D721Med (cell line): ENCODE measurements at places on chromosomes 5 and 9.

GRCh38 chr5:146005264-146005663 is 68.9 kb downstream of the SH3RF2 start:
- DNase-seq, result no peak

DNA sequence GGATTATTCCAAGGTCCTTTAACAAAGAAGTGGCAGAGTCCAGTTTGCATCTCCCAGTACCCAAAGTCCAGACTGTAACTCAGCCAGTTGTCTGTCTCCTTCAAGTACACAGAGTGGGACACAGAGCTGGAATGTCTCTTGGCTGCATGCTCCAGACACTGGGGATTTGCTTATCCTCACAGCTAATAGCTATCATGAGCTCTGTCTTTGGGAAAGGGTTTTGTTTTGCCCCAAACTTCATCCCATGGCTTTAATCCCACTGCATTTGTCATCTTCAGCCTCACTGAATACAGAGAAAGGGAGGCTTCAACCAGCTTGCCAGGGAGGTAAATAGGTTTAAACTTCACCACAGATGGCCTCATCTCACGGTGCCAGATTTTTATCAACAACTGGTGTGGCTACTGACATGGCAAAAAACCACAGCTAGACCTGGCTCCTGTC is 412.2 kb upstream of the SLC24A2 start:
- DNase-seq, result no peak

- DNase-seq, result no peak
Measured at GRCh38 chr5:108345541-108346171, 36.2 kb downstream of the FBXL17 start.

DNA sequence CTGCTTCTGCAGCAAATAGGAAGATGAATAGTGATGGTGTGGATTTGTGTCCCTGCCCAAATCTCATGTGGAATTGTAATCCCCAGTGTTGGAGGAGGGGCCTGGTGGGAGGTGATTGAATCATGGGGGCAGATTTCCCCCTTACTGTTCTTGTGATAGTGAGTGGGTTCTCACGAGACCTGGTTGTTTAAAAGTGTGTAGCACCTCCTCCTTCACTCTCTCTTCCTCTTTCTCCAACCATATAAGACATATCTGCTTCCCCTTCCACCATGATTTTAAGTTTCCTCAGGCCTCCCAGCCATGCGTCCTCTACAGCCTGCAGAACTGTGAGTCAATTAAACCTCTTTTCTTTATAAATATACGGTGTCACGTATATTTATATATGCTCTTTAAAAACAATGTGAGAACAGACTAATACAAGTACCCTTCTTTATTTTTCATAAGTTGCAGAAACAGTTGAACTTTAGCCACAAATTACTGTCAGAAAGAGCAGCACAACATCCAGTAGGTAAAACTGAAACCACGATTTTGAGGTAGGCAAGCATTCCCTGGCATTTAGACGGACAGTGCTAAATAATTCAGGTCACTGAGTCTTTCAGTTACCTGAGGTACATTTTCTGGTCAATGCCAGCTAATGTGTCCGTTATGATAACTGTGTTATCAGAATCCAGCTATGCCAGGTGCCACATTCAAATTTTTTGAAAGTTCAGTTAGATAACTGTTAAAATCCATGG is 79.3 kb upstream of the SPEF2 start:
- no peak for DNase-seq

- no peak for DNase-seq
Measured at GRCh38 chr5:33316773-33317172, 124.0 kb upstream of the TARS1 start.

GRCh38 chr9:130444565-130445221 is at the start of gene ASS1:
ASS1 (plus strand) TSS chr9:130444961; CDS start chr9:130452229, 7,268 bp downstream.
- DNase-seq, result peak; percentile 91

- no peak for DNase-seq
Measured at GRCh38 chr9:114558027-114558675, 29.4 kb upstream of the ATP6V1G1 start.

DNA sequence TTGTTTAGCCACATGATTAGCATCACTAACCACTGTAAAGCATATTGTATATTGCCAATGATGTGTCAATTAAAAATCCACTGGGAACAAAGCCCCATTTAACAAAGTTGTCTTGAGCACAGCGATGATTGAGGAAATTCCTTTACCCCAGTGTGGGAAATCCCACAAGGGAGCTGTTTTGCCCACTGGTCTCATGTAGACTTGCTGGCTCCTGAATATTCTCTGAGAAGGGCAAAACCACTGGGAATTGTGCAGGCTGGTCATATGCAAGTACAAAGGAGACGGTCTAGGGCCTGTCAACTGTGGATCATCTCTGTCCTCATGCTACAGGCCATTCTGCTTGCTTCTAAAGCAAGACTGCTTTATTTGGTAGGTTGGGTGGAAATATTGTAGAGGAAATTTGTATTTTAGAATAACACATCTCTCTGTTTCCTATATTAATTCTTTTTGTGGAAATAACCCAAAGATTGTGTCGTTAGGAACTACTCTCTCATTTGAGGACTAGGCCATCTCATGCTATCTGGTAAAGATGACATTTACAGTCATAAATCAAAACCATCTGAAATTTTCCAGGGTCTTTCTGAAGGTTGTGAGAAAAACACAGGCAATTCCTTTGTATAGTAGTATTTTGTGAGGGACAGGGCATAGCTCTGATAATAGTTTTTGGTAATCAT is 60.2 kb downstream of the PARP8 start:
- DNase-seq, result no peak

DNA sequence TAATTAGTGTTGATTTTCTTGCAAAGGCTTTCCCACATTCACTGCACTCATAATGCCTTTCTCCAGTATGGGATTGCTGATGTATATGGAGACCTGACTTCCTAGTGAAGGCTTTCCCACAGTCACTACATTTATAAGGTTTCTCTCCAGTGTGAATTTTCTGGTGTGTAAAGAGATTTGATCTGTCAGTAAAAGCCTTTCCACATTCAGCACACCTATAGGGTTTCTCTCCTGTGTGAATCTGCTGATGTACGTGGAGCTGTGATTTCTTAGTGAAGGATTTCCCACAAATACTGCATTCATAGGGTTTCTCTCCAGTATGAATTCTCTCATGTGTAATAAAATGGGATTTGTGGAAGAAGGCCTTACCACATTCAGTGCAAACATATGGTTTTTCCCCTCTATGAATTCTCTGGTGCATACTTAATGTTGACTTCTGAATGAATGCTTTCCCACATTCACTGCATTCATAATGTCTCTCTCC is 31.1 kb downstream of the ZNF484 start:
- no peak for DNase-seq

DNA sequence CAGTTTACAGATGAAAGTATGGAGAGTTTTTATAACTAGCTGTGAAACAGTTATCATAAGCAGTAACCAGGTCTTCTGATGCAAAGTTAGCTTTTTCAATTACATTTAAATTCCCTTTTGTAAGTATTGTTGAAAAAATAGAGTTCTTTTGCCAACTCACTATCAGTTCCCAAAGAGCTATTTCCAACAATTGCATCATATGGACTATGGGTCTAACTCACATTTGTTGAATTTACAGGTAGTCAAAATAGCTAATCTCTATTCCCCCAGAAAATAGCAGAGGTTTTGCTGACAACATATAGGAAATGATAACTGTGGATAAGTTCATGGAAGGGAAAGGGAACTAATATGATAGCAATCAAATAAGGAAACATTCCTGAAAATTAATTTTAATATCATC is 1.4 kb downstream of the SPINK1 start:
- no peak for DNase-seq

GRCh38 chr5:130706696-130707095 is 458.4 kb downstream of the HINT1 start:
- no peak for DNase-seq

- DNase-seq, result no peak
Measured at GRCh38 chr9:98983295-98984268, 39.9 kb downstream of the COL15A1 start.

GRCh38 chr5:169195601-169196000 is 105.3 kb downstream of the SLIT3 start:
- no peak for DNase-seq

- no peak for DNase-seq
Measured at GRCh38 chr5:135193213-135194125, 159.4 kb upstream of the PITX1 start.

DNA sequence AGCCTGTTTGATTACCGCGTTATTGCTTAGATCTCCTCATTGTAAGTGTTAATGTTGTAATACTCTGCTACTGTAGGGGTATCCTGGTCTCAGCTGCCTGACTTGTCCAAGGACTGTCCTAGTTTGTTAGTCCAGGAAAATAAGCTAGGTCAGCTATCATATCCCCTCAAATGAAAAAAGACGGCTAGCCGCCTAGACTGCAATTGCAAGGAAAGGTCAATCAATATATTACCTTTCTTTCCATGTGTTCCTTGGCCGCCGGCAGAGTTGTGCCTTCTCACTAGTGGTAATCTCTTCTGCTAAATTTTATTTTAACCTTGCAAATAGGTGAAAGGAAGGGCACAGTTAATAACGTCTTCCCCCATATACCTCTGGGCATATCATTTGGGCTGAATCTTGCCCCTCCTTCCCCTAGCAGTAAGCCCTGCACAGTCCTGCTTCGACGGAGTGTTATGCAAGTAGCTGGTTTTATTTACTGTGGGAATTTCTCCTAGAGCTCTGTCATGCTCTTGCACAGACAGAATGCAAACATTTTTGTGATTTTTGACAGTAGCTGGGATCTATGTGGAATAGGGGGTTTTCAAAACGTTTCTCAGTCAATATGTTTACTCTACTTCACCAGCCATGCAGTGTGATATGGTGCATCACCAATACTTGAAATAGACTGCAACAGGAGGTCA is 288.5 kb downstream of the MAST4 start:
- DNase-seq, result no peak

DNA sequence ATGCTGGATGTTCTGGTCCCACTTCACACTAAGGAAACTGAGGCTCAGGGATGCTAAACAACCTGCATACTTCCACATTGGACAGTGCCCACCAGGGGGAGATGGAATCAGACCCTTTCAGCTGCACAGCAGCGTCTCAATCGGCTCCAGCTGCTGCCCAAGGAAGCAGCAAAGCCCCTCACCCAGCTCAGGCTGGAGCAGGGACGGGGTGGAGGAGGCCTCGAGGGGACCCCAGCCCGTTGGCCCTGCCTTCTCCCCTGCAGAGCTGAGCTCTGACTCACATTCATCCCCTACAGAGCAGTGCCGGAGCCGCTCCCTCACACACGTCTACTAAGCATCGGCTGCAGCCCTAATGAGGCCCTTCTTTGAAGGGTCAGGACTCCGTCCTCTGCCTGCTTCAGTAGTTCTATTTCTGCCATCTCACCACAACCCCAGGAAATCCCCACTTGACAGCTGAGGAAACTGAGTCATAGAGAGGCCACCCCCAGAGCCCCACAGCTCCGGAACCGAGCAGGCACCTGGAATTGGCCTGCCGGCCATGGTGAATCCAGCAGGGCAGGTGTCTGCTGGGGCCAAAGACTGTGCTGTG is 21.5 kb upstream of the SUSD3 start:
- DNase-seq, result no peak

GRCh38 chr9:35905051-35905781 is 786 bp upstream of the HRCT1 start:
- no peak for DNase-seq

DNA sequence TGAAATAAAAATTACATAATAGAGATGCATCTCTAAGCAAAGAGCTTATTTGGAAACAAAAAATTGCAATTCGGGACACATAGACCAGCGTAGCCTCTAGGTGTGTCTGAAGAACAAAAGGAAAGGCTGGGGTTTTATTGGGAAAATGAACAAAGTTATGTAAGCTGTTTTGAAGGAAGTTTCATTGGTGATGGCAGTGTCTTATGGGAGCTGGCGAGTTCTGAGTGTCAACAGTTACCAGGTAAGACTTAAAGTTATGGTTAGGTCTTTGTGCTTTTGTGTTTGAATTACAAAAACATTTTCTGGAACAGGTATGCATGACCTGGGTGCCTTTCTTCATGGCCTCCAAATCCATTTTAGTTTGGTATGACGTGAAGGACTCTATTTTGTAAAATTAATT is 48.9 kb downstream of the SLC27A6 start:
- no peak for DNase-seq

GRCh38 chr9:79788662-79789061 is 216.9 kb downstream of the TLE4 start:
- no peak for DNase-seq

DNA sequence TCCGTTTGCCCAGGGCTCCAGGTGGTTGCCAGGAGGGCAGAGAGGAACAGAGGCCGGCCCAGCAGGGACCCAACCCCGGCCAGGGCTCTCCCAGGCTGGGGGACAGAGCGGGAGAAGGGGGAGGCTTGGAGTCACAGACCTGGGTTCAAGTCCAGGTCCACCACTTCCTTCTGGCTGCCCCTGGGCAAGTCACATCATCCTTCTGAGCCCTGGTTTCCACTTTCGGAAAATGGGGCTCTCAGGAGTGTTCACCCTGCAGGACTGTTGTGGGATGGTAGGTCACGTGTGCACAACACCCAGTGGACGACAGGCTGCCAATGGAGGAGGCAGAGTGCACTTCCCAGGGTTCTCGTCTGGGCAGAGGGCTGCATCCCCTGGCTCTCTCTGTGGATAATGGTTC is 245.4 kb downstream of the PBX3 start:
- DNase-seq, result no peak

DNA sequence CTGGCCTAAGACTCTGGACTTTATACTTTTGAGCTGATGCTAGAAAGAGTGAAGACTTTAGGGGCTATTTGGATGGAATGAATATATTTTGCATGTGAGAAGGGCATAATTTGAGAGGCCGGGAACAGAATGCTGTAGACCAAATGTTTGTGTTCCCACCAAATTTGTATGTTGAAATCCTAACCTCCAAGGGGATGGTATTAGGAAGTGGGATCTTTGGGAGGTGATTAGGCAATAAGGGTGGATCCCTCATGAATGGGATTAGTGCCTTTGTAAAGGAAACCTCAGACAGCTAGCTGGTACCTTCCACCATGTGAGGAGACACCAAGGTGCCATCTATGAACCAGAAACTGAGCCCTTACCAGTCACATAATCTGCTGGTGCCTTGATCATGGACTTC is 165.1 kb upstream of the S1PR3 start:
- DNase-seq, result no peak

GRCh38 chr9:111871499-111871855 is 25.1 kb upstream of the UGCG start:
- DNase-seq, result no peak

- no peak for DNase-seq
Measured at GRCh38 chr9:109319626-109320241, 1.1 kb downstream of the EPB41L4B start.

GRCh38 chr5:76718880-76719279 is 3.0 kb downstream of the F2R start:
- DNase-seq, result no peak

DNA sequence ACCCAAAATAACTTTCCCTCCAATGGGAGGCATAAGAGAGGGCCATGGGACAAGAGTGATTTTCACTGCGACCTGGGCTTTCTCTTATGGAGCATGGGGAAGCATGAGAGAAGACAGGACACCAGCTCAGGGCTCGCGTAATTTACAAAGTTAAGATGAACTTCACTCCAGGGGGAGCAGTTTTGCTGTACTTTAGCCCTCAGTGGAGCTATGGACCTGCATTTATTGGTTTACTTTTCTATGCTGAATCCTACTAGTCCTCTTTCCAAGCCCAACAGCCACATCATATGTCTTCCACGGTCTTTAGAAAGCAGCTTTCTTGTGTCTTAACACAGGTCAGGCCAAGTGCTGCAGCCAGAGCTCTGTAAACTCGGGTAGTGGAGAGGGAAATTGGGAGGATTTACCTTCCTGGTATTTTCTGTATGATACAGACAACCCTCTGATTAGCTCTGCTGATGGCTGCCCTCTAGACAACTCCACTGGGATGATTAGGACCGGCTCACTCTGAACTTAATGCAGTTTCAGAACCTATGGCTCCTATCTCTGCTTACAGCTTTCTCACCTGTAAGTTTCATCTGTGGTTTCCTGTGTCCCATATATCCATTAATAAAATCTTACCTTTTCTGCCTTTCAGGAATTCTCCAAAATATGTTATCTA is 581.0 kb upstream of the RORB start:
- DNase-seq, result no peak
